ENCODE measurements at places on chromosomes 5 and 9.
A peak's percentile ranks its signal among the peaks of the same experiment; 100 is the strongest.

- no peak for DNase-seq
These were observed 164.4 kb downstream of the KDM4C start for GRCh38 chr9:6922124-6922676.

- DNase-seq = peak; percentile 26
These were observed 586.3 kb downstream of the BRINP1 start for GRCh38 chr9:118782790-118783463.

- DNase-seq = no peak
These were observed 80.6 kb upstream of the ZBTB43 start for GRCh38 chr9:126724226-126724625.

DNA sequence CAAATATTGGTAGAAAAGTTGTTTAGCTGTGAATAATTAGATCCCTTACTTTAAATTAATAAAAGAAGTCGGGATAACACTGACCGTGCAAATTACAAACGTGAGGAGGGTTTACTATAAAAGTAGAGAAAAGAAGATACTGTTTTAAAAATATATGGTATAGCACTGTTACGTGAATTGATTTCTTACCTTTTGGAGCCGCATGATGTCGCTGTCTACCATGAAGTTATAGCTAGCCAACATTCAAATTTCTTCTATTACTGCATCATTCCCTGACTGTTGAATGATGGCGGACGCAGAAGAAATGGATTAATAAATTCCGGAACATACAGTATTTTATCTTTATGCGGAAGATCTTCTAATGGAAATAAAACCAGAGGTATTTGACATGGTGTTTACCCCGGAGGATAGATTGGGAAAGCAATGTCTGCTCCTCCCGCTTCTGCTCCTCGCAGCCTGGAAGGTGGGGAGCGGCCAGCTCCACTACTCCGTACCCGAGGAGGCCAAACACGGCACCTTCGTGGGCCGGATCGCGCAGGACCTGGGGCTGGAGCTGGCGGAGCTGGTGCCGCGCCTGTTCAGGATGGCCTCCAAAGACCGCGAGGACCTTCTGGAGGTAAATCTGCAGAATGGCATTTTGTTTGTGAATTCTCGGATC, at the start of gene PCDHA6:
TSS of gene PCDHA6 (plus strand) at position 257 of the 658 bp plus-strand sequence. CDS start at position 389, 132 bp downstream.
- peak; percentile 64 for DNase-seq

GRCh38 chr9:119688547-119688946, 319.3 kb upstream of the BRINP1 start:
- no peak for DNase-seq

DNA sequence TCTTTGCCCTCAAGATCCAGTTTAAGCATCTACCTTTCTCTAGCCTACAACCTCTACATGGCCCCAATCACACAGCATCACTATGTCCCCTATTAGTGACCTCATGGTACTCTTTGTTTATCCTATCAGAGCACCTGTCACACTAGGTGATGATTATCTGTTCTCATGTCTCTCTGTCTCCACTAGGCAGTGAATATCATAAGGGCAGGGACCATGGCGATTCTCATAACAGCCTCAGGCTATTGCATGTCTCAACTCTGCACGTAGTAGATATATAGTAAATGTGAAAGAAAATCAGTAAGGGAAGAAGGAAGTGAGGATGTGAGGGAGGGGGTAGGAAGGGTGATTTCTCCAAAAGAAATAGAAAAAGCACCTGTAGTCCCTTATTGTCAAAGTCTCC, 311.0 kb downstream of the NSG2 start:
- no peak for DNase-seq

DNA sequence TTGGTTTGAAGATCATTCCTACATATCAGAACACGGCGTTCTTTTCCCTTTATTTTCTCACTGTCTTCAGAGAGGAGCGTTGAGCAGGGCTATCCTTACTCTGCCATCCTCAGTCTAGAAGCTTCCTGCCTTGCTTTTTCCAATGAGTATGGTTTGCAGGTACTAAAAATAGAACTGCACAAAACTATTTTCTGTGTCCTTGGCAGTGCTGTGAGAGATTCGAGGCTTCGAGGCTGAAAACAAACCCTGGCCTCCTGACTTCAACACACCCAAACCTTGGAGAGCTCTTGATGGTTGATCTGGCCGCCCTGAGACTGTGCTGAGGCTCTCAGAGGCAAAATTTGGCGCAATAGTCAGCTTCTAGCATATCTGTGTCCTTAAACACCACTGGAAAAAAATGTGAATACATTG, 78.9 kb downstream of the GOLPH3 start:
- no peak for DNase-seq

- peak; percentile 86 for DNase-seq
These were observed at the start of gene BRINP1 for GRCh38 chr9:119368681-119369581. BRINP1 (minus strand) TSS chr9:119369435; CDS start chr9:119313355, 56,080 bp downstream.

GRCh38 chr5:78776637-78777036, 128.1 kb upstream of the LHFPL2 start:
- no peak for DNase-seq

GRCh38 chr5:149730620-149731331, 666 bp downstream of the PPARGC1B start:
- peak; percentile 5 for DNase-seq

- no peak for DNase-seq
These were observed 243.0 kb downstream of the PSAT1 start for GRCh38 chr9:78539904-78540303.

GRCh38 chr9:131258186-131258585, 18.1 kb downstream of the FAM78A start:
- DNase-seq = no peak

DNA sequence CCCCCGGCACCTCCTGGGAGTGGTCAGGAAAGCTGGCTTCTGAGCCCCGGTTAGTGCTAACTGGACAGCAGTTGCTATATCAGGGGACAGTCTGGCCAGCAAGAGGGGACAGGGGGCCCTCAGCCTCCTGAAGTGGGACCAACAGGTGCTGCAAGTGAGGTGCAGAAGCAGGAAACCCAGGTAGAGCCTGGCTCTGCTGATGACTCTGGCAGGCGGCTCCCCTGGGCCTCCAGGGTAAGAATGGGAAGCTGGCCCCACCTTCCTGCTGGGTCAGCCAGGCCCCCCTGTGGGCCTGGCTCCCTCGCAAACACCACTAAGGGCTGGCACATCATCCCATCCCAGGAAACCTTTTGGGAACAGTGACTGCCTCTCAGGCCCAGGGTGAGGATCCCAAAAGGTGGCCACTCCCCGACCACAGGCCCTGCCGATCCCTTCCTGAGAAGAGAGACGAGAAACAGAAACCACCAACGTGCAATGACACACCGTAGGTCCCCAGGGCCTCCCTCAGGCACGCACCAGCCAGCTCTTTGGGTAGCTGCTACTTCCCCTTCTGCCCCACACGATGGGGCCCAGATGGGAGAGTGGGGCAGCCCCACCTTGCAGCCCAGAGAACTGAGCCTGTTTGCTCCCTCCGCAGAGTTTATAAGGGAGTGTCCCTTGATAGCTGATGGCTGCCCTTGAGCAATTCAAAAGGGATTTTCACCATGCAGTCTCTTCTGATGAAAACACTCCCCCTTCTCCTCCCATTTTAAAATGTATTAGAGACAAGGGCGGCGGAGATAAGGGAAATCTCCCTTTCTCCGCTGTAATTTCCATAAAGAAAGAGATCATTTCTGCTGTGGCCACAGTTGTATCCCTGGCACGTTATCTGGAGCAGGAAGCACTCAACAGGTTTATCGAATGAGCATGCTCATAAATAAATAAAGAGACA, 76.8 kb downstream of the STK10 start:
- peak; percentile 71 for DNase-seq

- DNase-seq = no peak
These were observed 5.2 kb upstream of the ZBTB6 start for GRCh38 chr9:122918310-122918709.

DNA sequence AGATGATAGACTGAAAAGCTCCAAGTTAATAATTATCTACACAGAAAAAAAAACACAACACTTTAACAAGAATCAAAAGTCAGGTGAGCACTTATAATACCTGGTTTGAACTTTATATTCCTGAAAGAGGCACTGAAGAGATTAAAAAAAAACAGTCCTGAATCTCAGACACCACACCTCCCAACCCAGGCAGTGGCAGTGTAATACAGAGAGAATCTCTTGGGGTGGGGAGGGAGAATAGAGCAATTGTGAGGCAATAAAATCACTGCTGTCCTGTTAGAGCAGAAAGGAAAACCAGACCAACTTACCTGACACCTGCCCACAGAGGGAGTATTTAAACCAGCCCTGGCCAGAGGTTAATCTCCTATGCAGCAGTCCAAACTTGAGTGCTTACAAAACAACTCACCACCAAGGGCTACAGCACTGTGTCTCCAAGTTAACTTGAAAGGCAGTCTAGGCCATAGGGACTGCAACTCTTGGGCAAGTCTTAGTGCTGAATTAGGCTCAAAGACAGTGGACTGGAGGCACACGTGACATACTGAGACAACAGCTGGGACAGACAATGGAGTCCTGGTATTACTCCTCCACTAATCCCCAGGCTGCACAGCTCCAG, 54.2 kb downstream of the SLCO4C1 start:
- DNase-seq = no peak

GRCh38 chr5:98454904-98455303, 318.6 kb upstream of the RGMB start:
- DNase-seq = no peak

DNA sequence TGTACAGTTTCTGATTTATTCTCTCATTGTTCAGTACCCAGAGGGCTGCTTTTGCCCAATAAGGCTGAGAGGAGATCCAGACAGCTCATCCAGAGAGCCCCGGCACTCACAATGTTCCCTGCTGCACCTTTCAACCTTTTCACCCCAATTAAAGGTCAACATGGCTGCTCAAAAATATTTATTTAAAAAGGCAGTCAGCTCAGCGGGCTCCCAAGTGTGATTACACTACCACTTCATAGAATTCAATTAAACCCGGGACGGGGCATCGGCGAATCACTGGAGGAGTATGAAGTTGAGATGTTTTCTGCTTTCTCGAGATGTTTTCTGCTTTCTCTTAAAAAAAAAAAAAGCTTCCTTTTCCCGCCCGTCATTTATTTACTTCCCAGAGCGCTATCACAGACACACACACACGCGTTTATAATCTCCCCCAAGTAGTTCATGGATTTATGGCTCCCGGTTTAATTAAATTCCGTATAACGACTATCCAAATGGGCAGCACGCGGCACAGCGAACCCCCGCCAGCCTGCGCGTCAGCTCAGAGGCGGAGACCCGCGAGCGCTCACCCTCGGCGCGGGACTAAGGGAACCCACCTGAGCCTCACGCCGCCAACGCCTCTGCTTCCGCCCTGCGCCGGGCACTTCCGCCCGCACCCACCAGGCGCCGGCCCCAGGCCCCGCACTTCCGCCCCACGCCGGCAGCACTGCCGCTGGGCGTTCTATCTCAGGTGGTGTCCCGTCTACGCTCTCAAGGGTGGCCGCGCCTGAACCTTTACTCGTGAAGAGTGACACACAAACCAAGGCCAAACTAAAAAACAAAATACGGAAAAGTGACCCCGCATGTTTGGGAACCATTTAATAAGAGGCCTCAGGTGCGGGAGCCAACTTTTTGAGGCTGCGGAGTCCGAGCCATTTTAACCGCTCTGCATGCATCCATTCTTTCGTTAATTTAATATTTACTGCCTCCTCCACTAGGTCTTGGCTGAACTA, at the start of gene C5orf63:
TSS of gene C5orf63 (minus strand) at position 642 of the 986 bp plus-strand sequence. CDS start 14,507 bp downstream, outside the sequence.
- no peak for DNase-seq

GRCh38 chr5:79285285-79285684, 49.4 kb downstream of the JMY start:
- no peak for DNase-seq

DNA sequence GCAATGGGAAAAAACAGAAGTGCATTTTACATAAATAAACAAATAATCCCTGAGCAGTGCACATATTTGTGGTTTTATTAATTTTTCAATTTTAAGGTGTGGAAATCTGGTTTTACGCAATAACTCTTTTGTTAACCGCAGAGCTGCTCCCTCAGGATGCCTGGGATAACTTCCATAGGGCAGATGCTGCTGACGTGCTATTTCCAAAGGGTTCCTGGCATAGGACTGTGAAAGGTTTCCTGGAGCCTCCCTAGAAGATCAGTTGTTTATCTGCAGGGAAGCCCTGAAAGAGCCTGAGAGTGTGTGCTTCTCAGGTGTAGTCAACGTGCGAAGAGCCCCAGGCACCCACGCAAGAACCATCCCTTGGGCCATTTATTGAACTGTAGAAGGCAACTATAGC, 443.5 kb downstream of the PLK2 start:
- DNase-seq = no peak

GRCh38 chr9:92603990-92604389, 65.9 kb downstream of the IPPK start:
- no peak for DNase-seq

DNA sequence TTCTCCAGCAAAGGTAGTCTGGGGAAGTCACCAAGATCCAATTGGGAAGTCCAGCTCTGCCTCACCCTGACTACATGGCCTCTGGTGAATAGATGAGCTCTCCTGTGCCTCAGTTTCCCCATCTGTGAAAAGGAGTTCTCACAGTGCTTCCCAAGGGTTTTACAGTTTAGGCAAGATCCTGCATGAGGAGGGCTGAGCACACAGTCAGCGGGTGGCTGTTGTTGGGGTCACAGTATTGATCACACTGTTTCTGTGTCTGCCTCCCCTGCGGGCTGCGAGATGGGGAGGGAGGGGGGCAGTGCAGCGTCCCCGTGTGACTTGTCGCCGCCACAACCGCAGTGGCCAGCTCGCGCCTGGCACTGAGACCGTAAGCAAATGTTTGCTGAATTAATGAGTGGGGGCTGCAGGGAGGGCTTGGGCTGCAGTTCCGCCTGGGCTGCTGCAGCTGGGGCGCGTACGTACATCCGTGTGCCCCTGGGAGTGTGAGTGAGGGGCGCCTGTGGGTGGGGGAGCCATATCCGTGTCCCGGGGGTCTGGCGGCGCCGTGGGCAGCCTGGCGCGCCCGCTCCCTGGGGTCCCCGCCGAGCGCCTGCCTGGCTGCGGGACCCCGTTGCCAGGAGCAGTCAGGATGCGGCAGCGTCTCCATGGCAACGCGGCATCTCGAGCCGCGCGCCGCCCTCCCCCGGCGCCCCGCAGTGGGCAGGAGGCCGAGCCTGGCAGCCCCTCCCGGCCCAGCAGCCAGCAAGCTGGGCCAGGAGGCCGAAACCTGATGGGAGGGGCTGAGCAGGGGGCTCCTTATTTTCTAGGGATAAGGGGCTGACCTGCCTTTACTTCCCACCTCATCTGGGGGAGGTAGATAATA, 31.4 kb upstream of the PSD2 start:
- no peak for DNase-seq

- DNase-seq = no peak
These were observed 605.0 kb upstream of the CLINT1 start for GRCh38 chr5:158463938-158464337.

- peak; percentile 44 for DNase-seq
These were observed 613.7 kb upstream of the CDH18 start for GRCh38 chr5:20601678-20602100.

- DNase-seq = no peak
These were observed 10.6 kb downstream of the ACSL6 start for GRCh38 chr5:132000677-132001453.

DNA sequence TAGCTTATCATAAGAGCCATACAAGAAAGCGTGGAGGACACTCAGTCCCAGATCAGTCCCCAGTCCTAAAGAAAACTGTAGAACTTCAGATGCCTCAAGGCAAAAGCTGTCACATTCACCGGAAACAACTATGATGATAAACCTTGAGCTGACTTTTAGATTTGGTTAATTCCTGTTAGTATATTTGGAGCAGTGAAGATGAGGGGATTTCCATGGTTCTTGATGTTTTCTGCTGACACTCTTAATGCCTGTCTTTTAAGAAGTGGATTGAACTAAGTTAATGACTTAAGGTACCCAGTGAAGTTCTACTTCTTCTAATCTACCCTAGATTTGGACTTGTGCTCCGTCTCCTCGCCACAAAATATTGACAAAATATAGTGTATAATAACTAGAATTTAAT, 355.0 kb downstream of the EBF1 start:
- no peak for DNase-seq

GRCh38 chr5:141437221-141437620, 6.9 kb downstream of the PCDHGA12 start:
- no peak for DNase-seq
